ENCODE measurements at places on chromosomes 5 and 9. TPM values are rescaled to one million over a fixed set of nuclear protein-coding genes. Genes with fewer than 3 reads are reported as not detected.
A peak's percentile ranks its signal among the peaks of the same experiment; 100 is the strongest.

DNA sequence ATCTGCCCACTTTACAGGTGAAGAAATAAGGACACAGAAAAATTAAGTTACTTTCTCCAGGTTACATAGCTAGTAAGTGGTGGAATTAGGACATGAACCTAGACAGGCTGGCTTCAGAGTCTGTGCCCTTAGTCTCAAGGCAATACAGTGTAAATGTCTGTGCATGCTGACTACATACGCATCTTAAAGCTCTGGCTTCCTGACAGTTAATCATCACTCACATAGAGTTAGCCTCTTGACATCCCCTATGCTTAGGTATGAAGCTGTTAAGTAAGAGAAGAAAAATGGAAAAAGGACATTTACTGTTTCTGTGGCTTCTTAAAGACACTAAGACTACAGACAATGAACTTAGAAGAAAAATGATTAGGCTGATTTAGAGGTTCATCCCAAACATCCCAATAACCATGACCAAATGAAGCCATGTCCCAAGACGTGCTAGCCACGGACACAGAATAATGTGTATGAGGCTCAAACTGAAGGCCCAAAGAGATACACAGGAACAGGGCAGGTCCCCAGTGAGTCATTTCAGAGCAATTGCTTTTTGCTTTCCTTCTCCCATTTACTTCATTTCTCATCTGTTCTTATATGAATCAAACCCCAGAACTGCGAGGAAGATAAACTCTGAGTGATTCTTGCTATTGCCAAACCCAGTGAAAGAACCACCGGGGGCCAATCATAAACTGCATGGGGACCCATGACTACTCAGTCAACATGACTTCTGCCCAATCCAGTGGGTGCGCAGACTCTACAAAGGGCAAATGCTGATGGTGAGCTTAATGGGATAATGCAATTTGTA lies 100.0 kb upstream of the IFNK start:
- H3K36me3 ChIP-seq = peaks cover 4% of the 10 kb centered on the region
- H3K27ac ChIP-seq = no peak overlapping the region
- peaks cover 83% of the 10 kb centered on the region for H3K4me1 ChIP-seq
- H3K27me3 ChIP-seq = no peaks in the 10 kb centered on the region
- no peak overlapping the region for H3K4me3 ChIP-seq
- no peak for DNase-seq

DNA sequence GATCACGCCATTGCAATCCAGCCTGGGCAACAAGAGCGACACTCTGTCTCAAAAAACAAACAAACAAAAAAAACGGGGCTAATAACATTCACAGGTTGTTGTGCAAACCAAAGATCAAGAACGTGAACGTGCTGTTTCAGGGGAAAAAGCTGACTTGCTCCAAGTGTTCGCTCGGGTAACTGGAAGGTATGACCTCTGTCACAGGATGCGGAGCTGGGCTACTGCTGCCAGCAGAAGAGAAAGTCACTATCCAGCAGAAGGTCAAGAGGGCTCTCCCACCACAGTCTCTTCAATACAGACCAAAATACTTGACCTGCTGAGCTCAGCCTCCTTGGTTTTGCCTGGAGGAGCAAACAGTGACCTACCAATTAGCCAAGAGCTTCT lies 59.7 kb downstream of the ABCA1 start:
- H3K36me3 ChIP-seq = peaks cover 13% of the 10 kb centered on the region
- no peaks in the 10 kb centered on the region for H3K27me3 ChIP-seq
- peak overlapping the region; percentile 80 for H3K4me3 ChIP-seq
- H3K27ac ChIP-seq = peak overlapping the region; percentile 97

- DNase-seq = no peak
- peak overlapping the region; percentile 49 for H3K4me3 ChIP-seq
- H3K27me3 ChIP-seq = no peaks in the 10 kb centered on the region
- H3K4me1 ChIP-seq = peaks cover 32% of the 10 kb centered on the region
- H3K27ac ChIP-seq = no peak overlapping the region
These were observed 6.4 kb downstream of the ARRDC1 start for GRCh38 chr9:137611623-137612609.

MCC gene
- 0.17 TPM for polyA plus RNA-seq

DNA sequence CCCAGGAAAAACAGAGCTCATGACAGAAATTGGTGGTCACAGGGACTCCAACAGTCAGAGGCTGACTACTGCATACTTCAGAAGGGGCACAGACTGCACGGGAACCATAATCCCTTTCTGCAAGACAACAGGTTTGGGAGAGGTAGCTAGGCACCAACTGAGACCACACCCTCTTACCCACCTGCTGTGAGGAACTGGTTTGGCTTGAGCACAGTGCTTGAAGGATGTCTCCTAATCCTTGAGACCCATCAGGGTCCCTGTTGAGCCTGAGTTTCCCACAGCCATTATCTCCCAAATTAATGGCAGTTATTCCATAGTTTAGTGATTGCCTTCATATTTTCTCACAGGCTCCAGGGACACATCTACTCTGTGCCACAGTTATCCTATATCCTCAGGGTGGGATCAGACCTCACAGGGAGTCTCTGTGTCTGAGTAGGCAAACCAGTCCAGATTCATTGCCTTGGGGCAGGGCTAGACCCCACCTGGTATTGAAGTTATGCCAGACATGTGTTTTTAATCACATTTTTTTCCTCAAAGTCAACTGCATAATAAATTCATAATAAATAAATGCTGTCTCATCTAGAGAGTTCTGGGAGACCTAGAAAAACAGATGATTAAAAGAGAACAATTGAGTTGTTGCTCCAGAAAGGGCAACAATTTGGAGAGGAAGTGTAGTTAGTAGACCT lies 9.3 kb upstream of the CAST start:
- no peak overlapping the region for H3K4me3 ChIP-seq
- H3K4me1 ChIP-seq = no peaks in the 10 kb centered on the region
- no peak overlapping the region for H3K27ac ChIP-seq

GRCh38 chr9:109108318-109108717 lies 11.4 kb downstream of the TMEM245 start:
- H3K27ac ChIP-seq = no peak overlapping the region
- peak; percentile 8 for DNase-seq
- H3K4me1 ChIP-seq = peaks cover 49% of the 10 kb centered on the region

RNF208 gene
- polyA plus RNA-seq = not detected

NR5A1 gene
- polyA plus RNA-seq = not detected

FAM153A gene
- not detected for polyA plus RNA-seq

SHISAL2B gene
- polyA plus RNA-seq = not detected

- no peak for DNase-seq
- H3K36me3 ChIP-seq = peaks cover 4% of the 10 kb centered on the region
- no peak overlapping the region for H3K4me3 ChIP-seq
- no peak overlapping the region for H3K27ac ChIP-seq
These were observed 13.3 kb downstream of the MATR3 start for GRCh38 chr5:139306628-139307379.

DNA sequence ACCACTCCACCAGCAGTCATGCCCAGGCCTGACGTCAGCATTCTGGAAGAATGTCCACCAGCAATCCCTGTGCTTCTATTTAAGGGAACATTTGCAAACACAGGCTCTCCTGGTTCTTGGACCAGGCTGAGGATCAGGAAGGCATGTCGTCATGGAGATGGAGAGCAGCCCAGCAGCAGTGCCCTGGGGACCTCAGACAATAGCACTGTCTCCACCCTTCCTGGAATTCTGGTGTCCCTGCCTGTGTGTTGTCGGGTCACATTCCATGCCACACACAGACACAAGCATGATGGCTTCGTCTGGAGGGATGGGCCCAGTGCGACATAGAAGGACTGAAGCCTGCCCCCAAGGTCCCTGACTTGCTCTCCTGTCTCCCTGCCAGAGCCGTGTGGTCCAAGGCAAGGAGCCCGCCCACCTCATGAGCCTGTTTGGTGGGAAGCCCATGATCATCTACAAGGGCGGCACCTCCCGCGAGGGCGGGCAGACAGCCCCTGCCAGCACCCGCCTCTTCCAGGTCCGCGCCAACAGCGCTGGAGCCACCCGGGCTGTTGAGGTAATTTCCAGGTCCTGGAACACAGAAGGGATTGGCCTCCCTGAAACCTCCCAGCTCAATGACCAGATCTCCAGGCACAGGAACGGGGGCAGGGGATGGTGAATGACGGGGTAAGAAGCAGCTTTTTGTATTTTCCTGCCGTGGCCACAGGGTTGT lies 43.8 kb downstream of the STOM start:
- no peak overlapping the region for H3K4me3 ChIP-seq
- H3K4me1 ChIP-seq = no peaks in the 10 kb centered on the region
- H3K36me3 ChIP-seq = peaks cover 27% of the 10 kb centered on the region
- no peaks in the 10 kb centered on the region for H3K27me3 ChIP-seq

FSD1L gene
- polyA plus RNA-seq = 2.5 TPM

GRCh38 chr9:112863214-112863613 lies 27.5 kb downstream of the SLC46A2 start:
- H3K36me3 ChIP-seq = peaks cover 19% of the 10 kb centered on the region
- peaks cover 68% of the 10 kb centered on the region for H3K4me1 ChIP-seq
- H3K27ac ChIP-seq = peak overlapping the region; percentile 81
- no peaks in the 10 kb centered on the region for H3K27me3 ChIP-seq

ZNG1F gene
- 2.7 TPM for polyA plus RNA-seq

KIF20A gene
- not detected for polyA plus RNA-seq

DBH gene
- not detected for polyA plus RNA-seq

PRRC1 gene
- 28.6 TPM for polyA plus RNA-seq

ESM1 gene
- not detected for polyA plus RNA-seq

BAAT gene
- not detected for polyA plus RNA-seq

DNA sequence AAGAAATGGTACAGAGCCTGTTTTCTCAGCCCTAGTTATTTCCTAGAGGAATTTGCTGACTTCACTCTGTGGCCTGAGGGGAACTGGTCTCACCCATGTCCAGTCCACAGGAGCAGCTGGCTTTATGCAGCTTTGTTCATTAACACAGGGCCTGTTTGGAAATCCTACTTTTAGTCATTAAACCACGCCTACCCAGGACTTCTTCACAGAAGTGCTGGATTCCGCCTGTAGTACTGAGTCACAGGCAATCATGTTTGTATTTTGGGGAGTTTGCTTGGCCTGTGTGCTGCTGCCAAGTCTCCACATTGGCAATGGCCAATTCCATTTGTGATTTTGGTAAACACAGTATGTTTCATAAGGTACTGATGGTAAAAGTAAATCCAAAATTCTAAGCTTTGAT lies 52.8 kb downstream of the CTNND2 start:
- H3K4me1 ChIP-seq = no peaks in the 10 kb centered on the region
- H3K27me3 ChIP-seq = peaks cover 4% of the 10 kb centered on the region

MLANA gene
- not detected for polyA plus RNA-seq

DNA sequence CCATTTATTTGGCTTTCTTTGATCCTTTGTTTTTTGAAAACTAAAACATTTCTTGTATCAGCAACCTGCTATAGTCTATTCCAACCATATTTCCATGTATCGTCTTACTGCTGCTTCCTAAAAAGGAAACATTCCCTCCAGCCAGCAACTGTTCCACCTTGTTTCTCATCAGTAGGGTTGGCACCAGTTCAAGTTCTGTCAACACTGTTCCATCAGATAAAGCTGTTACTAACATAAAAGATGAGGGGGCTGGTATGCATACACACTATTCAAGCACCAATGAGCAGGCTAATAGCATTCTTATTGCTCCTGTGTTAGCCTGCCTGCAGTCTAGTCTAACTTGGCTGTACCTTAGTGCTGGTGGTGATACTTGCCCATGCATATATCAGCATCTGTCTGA lies 178.3 kb downstream of the CWC27 start:
- DNase-seq = no peak
- H3K36me3 ChIP-seq = peaks cover 24% of the 10 kb centered on the region
- H3K27ac ChIP-seq = no peak overlapping the region
